Right forelimb (tissue), 1 donor: ENCODE measurements at places on chromosomes 7 and 10.
A peak's percentile ranks its signal among the peaks of the same experiment; 100 is the strongest.

DNA sequence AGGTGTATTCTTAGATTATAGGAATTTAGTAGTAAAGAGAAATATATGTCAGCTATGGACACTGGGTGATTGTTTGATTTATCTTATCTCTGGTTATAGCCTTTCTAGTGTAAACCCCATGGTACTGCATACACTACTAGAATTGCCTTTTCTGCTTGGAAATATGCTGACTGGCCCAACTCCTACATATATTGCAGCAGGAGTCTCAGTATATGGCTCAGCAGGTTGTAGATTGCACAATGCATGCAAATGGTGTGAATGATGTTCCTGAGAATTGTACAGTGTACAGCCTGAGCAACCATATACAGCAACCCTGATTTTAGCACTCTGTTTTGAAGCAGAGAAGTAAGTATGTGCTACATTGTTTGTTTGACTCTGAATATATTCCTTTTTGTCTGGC, 153.4 kb upstream of the NPY start:
- no peak for DNase-seq

DNA sequence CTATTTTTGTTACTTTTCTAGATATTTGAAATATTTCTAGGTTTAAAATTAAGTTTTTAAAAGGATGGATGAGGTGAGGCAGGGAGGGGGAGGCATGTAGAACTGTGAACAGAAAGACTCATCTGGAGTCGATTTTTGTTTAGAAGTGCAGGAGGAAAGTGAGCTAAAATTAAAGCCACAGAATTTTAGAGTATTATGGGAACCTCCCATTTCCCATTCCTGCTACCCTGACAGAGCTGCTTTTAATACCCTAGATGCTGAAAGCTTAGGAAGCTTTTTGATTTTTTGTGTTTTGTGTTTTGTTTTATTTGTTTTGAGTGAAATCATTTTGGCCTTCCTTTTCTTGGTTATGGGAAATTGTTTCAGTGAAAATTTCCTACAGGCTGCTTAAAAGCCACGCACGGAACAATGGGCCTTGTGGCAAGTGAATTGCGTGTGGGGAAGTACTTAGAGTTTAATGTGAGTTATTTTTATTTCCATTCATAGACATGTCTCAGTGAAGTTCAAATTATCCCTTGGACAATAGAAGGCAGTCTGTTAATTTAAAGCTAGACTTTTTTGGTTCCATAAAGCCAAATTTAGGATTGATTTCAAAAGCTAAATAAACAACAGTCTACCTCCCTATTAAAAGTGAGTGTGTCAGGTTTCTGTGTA, 102.0 kb upstream of the HDAC9 start:
- DNase-seq = no peak

DNA sequence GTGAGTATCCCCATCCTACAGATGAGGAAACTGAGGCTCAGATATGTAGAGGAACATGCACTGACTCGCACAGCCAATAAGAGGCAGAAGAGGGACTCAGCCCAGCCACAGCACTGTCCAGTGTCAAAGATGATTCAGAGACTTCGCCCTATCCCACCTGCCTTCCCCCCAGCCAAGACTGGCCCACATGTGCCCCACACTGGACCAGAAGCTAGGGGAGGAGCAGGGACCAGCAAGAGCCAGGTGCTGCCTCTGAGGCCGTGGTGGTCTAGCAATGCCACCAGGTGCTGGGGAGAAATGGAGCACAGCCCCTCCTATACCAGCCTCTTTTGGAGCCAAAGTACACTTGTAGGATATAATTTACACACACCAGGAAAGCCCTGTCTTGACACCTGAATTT, 22.3 kb downstream of the GRID1 start:
- DNase-seq = peak; percentile 5

GRCh38 chr10:110493832-110494426, 3.8 kb upstream of the DUSP5 start:
- DNase-seq = no peak

- no peak for DNase-seq
Observed at GRCh38 chr7:3301449-3301731, 338 bp downstream of the SDK1 start.

DNA sequence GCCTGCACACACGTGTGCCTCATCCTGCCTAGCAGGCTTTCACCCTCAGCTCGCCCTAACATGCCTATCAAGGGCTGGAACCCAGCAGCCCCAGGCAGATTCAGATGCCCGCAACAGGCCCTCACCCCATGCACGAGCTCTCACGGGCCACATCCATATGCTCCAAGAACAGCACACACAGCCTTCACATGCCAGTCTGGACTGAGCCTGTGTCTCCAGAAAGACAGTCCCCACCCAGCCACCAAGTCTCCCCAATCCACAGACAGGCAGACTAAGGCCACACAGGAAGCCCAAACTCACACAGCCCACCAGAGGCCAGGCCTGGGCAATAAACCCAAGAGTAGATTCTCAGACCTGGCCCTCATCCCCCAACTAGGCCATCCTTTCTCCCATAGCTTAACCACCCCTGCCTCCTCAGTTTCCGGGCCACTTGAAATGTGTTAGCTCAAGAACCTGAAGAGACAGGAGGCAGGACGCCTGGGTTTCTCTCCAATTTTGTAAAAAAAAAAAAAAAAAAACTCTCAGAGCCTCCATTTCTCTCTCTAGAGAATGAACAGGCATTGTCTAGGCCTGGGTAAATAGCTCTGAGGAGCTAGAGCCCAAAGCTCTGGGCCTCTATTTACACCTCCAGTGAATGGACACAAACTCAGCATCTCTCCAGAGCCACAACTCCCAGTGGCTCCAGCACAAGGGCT, 6.8 kb downstream of the LDB1 start:
- DNase-seq = peak; percentile 42
